ENCODE measurements at places on chromosomes 12 and 14.

GRCh38 chr12:109467978-109468676 lies 9.0 kb downstream of the KCTD10 start:
- no peak for DNase-seq

- DNase-seq: no peak
These were observed 186.1 kb downstream of the TSPAN9 start for GRCh38 chr12:3263282-3263681.

DNA sequence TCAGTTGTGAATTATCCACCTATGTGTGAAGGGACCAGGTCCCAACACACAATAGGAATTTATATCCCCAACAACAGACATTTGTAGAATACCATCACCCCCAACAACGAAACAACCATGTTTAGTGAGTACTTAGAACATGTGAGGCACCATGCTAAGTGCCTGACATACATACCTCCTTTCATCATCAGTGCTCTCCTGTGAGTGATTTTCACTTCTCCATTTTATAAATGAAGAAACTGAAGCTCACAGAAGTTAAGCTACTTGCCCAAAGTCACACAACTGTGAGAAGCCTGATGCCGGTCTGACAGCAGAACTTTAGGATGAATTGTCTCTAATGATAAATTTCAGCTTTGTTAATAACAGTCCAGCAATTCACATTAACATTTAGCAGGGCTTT lies 35.4 kb downstream of the SPTB start:
- DNase-seq: no peak

DNA sequence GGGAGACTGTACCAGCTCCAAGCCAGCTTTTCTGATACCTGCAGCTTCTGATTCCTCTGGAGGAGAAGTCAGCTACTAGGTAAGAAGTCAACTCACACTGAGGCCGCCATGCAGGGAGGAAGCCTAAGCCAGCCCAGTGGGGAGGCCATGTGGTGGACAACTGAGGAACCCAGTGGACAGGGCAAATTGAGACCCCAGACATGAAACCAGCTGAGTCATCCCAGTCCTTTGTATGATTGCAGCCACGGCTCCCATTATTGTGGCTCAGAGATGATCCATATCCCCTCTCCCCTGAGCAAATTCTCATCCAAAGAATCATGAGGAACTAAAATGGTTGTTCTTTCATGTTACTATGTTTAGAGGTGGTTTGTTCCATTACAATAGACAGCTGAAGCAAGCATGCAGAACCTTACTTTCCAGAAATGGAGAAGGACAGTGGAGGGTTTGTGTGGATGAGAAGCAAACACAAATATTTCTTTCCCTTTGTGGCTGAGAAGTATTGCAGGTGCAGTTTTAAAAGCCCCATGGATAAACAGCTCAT lies 1147.3 kb upstream of the TMEM132C start:
- no peak for DNase-seq

- no peak for DNase-seq
These were observed 9.1 kb downstream of the KIF26A start for GRCh38 chr14:104147346-104148125.

DNA sequence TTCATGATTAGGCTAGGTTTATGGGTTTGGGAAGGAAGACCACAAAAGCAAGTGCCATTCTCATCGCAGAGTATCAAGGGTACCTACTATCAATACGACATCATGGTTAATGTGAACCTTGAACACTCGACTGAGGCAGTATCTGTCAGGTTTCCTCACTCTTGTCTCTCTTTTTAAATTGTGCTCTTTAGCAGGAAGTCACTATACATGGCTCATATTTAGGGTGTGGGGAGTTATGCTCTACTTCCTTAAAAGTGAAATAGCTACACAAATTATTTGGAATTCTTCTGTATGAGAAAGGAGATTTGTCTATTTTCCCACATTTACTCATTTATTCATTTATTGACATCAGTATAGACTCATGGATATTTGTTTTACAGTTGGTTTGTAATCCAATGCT lies 5.9 kb upstream of the CLEC4E start:
- no peak for DNase-seq

GRCh38 chr12:112590281-112590680 lies 171.5 kb downstream of the PTPN11 start:
- DNase-seq: no peak

DNA sequence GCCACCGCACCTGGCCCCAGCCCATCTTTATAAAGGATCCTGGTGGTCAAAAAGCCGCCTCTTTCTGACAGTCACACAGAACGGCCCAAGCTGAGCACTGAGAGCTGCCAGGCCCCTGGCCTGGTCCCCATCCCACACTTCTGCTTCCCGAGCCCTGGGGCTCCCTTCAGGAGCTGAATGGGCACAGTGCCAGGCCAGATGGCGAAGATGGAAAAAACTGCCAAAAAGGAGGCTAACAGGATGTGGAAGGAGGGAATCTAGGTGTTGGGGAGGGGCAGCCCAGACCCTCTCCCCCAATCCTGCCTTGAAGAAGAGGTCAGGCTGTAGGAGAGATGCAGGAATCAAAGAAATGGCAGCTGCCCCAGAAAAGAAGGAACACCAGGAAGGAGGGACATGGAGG lies 5.0 kb downstream of the LPAR5 start:
- no peak for DNase-seq

DNA sequence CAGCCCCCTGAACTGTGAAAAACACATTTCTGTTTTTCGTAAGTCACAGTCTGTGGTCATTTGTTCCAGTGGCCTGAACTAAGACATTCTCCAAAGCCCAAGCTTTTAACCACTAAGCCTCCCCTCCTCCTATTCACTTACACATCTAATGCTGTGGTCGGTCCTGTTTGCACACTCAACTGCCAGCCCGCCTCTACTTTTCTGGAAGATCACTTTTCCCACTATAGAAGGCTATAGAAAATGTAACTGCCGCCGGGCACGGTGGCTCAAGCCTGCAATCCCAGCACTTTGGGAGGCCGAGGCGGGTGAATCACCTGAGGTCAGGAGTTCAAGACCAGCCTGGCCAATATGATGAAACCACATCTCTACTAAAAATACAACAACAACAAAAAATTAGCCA lies 524.7 kb upstream of the TMEM132C start:
- no peak for DNase-seq

GRCh38 chr12:107029081-107029480 lies 42.1 kb upstream of the MTERF2 start:
- DNase-seq: no peak

GRCh38 chr12:11980115-11980514 lies 90.6 kb upstream of the BCL2L14 start:
- DNase-seq: no peak

All from Ammon's horn (tissue), 1 donor.